ENCODE measurements at places on chromosomes 2 and 18. TPM values are rescaled to one million over a fixed set of nuclear protein-coding genes. Genes with fewer than 3 reads are reported as not detected.

DNA sequence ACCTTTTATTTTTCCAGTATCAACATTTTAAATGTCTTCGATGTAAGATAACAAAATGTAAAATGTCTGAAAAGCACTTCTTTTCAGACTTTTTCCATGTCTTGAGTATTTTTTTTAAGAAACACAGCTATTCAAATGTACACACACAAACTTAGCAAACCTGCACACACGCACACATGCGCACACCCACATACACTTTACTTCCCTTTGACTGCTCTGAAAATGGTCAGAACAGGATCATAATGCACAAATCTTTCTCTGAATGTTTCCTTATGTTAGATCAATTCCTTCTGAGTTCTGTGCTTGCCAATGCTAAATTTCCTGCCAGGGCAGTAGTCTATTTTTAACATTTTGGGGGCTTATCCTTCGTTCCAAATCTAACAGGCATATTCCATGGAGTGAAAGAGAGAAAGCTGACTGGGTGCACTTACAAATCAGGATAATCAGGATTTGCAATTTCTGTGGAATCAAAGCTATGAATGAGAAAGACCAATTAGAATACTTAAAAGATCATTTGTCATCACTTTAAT lies 136.3 kb downstream of the ZEB2 start:
- no peaks in the 10 kb centered on the region for H3K4me1 ChIP-seq
- H3K36me3 ChIP-seq, result peaks cover 30% of the 10 kb centered on the region
- no peaks in the 10 kb centered on the region for H3K27me3 ChIP-seq
- no peak overlapping the region for H3K4me3 ChIP-seq

GRCh38 chr2:174840436-174840835 lies 76.2 kb upstream of the CHRNA1 start:
- no peak overlapping the region for H3K4me3 ChIP-seq
- no peak for DNase-seq
- H3K36me3 ChIP-seq, result no peaks in the 10 kb centered on the region
- no peaks in the 10 kb centered on the region for H3K27me3 ChIP-seq
- no peak overlapping the region for H3K27ac ChIP-seq
- H3K4me1 ChIP-seq, result no peaks in the 10 kb centered on the region

DNA sequence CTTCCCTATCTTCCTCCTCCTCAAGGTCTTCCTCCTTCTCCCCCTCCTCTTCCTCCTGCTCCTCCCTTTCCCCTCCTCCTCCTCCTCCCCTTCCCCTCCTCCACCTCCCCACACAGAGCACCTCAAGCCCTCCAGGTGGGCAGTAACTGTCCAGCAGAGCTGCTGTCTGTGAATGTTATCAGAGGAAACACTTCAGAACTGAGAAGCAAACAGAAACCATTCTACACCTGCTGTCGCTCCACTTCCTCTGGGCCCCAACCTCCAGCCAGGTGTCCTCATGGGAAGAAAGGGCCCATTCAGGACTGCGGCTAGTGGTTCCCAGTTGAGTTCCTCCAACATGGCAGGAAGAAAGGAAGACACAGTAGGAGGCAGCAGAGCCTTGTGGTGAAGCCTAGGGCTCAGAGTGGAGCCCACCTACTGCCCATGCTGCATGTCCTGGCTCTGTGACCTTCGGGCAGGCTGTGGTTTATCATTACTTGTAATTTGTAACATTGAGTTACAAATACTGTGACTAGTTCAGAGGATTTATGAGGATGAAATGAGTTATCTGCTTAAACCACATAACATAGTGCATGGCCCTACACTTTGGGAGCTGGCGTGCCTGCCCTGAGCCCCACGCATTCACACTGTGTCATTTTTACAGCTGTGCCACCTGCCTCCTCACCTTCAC lies 165.9 kb upstream of the ID2 start:
- no peak for DNase-seq
- no peak overlapping the region for H3K27ac ChIP-seq
- H3K4me1 ChIP-seq, result peaks cover 2% of the 10 kb centered on the region
- no peaks in the 10 kb centered on the region for H3K36me3 ChIP-seq
- peaks cover 17% of the 10 kb centered on the region for H3K27me3 ChIP-seq

DNA sequence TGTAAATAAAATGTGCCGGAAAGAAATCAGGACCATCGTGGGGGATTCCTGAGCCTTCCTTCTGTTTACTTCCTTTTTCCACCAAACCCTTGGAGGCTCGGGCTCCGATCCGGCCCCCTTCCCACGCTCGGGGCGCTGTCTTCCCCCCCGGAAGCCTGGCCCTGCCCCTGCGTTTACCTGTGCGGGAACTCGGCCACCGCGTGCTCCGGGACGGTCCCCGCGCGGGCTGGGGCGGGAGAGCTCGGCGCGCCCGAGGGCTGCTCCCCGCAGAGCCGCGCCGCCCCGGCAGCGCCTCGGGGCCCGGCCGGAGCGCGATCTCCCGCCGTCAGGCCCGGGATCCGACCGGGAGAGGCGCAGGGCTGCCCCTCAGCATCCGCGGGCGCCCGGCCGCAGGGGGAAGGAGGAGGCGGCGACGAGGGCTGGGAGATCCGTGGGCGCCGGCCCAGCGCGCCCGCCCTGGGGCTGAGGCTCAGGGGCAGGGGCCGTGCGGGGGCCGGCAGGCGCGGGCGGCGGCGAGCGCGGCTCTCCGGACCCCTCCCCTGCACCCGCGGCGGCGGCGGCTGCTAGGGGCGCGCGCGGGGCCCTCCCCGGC lies 435 bp downstream of the ADCY3 start:
- H3K27ac ChIP-seq, result peak overlapping the region; percentile 66
- H3K27me3 ChIP-seq, result no peaks in the 10 kb centered on the region
- no peak for DNase-seq
- peaks cover 36% of the 10 kb centered on the region for H3K36me3 ChIP-seq
- peak overlapping the region; percentile 68 for H3K4me3 ChIP-seq

GRCh38 chr2:64019975-64020528 lies 824 bp upstream of the VPS54 start:
- peak overlapping the region; percentile 89 for H3K27ac ChIP-seq
- no peak for DNase-seq
- no peaks in the 10 kb centered on the region for H3K27me3 ChIP-seq
- H3K36me3 ChIP-seq, result no peaks in the 10 kb centered on the region
- H3K4me1 ChIP-seq, result peaks cover 19% of the 10 kb centered on the region
- peak overlapping the region; percentile 68 for H3K4me3 ChIP-seq

DNA sequence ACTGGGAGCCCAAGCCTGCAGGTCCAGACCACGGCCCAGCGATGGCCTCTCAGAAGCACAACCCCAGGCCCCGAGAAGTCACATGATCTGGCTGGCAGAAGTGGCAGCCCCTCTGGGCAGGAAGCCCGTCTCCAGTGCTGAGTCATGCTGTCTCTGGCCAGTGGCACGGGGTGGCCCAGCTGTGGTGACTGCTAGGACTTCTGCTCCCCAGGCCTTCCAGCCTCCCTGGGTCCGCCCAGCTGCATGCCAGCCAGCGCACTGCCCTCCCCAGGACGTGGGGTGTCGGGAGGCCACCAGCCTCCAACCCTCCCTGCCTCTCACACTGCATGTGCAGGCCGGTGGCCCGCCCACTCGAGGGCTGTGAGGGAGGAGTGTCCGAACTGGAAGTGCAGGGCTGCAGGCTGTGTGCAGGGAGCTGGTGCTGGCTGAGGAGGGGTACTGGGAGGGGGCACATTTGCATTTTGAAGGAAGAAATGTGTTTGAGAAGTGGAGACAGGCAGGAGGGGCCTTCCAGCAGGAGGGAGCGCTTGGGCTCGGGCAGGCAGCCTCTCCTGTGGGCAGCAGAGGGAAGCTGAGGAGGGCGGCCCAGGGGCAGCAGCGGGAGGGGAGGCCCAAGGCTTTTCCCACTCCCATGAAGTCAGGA lies 17.0 kb upstream of the HPCAL1 start:
- H3K4me3 ChIP-seq, result no peak overlapping the region
- H3K27ac ChIP-seq, result no peak overlapping the region
- no peak for DNase-seq
- peaks cover 33% of the 10 kb centered on the region for H3K4me1 ChIP-seq
- H3K27me3 ChIP-seq, result no peaks in the 10 kb centered on the region

GALNT3 gene
- polyA plus RNA-seq, result 0.05 TPM

PPP3R1 gene
- 24.8 TPM for polyA plus RNA-seq

GRCh38 chr2:209570194-209570593 lies 146.3 kb downstream of the MAP2 start:
- H3K4me3 ChIP-seq, result no peak overlapping the region
- H3K36me3 ChIP-seq, result no peaks in the 10 kb centered on the region
- H3K27me3 ChIP-seq, result no peaks in the 10 kb centered on the region
- H3K27ac ChIP-seq, result no peak overlapping the region

ANKRD29 gene
- polyA plus RNA-seq, result not detected

FAM237A gene
- not detected for polyA plus RNA-seq

DNA sequence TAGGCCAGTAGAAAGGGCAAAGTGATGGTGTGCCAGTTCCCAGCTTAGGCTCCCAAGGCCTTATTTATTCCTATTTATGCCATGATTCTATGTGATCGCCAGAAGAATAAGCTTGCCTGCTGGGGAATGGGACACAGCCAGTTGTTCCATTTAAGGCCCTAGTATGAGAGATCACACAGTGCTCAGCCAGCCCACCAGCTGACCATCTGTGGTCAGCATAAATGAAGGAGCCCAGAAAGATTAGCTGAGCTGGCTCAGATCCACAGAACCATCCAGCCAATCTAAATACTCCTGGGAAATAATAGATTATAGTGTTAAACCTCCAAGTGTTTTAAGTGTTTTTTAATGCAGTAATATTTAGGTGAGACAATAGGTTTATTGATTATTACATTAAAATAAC lies 12.6 kb upstream of the L3MBTL4 start:
- H3K4me3 ChIP-seq, result no peak overlapping the region
- no peak for DNase-seq
- no peaks in the 10 kb centered on the region for H3K4me1 ChIP-seq
- no peaks in the 10 kb centered on the region for H3K27me3 ChIP-seq
- no peak overlapping the region for H3K27ac ChIP-seq

SGPP2 gene
- polyA plus RNA-seq, result not detected

MERTK gene
- polyA plus RNA-seq, result 1.3 TPM

UGT1A8 gene
- not detected for polyA plus RNA-seq

DNA sequence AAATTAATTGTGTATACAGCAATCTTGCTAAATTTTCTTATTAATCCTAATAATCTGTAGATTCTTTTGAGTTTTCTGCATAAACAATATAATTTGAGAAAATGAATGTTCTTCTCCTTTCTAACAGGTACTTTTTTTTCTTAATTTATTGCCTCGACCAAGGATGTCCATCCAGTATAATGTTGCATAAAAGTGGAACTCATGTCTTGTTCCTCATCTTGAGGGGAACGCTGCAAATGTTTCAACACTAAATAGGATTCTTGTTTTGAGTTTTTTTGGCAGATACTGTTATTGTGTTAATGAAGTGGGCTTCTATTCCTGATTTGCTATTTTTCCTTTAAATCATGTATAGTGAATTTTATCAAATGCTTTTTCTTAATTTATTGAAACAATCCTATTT lies 244.4 kb upstream of the REV1 start:
- H3K36me3 ChIP-seq, result no peaks in the 10 kb centered on the region
- no peak overlapping the region for H3K4me3 ChIP-seq
- no peak for DNase-seq
- H3K27me3 ChIP-seq, result no peaks in the 10 kb centered on the region
- no peaks in the 10 kb centered on the region for H3K4me1 ChIP-seq

TGFA gene
- polyA plus RNA-seq, result not detected

DNA sequence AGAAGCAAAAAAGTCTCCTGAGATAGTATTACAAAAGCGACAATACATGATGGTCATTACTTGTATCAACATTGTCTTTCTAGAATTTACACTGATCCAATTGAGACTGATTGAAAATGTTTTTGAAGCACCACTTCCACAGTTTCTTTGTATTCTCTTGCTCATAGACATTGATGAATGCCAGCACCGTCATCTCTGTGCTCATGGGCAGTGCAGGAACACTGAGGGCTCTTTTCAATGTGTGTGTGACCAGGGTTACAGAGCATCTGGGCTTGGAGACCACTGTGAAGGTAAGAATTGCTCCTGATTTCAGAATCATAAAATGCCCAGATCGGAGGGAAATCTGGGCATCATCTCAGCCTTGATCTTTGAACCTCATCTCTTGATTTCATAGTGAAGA lies 175.1 kb upstream of the RASGRP3 start:
- no peak for DNase-seq
- no peak overlapping the region for H3K4me3 ChIP-seq
- H3K27ac ChIP-seq, result no peak overlapping the region
- H3K4me1 ChIP-seq, result peaks cover 6% of the 10 kb centered on the region
- no peaks in the 10 kb centered on the region for H3K36me3 ChIP-seq

DNA sequence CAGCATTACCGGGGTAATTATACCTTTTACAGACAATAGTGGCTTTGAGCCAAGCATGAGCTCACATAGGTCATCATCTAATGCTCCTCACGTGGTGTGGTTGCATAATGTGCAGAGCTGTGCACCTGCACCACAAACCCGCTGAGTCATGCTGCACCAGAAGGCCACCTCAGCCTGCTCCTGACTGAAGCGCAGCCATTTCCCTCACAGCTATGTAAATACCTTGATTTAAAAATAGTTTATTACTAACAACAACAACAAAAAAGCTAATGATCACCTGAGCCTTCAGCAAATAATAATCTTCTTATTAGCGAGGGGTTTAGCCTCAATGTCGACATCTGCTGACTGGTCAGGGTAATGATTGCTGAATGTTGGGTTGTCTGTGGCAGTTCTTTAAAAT lies 238.8 kb downstream of the MBD5 start:
- DNase-seq, result peak; percentile 15
- H3K27ac ChIP-seq, result no peak overlapping the region
- no peak overlapping the region for H3K4me3 ChIP-seq
- H3K27me3 ChIP-seq, result no peaks in the 10 kb centered on the region

GRCh38 chr2:20012282-20013125 lies at the start of gene MATN3:
MATN3 (minus strand) TSS chr2:20012668; CDS start chr2:20012631, 37 bp downstream.
- H3K27me3 ChIP-seq, result peaks cover 37% of the 10 kb centered on the region
- H3K4me1 ChIP-seq, result no peaks in the 10 kb centered on the region
- H3K36me3 ChIP-seq, result no peaks in the 10 kb centered on the region
- peak within 1 kb of the TSS; percentile 27 for H3K4me3 ChIP-seq
- H3K27ac ChIP-seq, result no peak within 1 kb of the TSS

GRCh38 chr2:216934151-216934550 lies 74.3 kb upstream of the TNP1 start:
- H3K4me3 ChIP-seq, result no peak overlapping the region
- no peak for DNase-seq
- no peaks in the 10 kb centered on the region for H3K36me3 ChIP-seq
- peaks cover 8% of the 10 kb centered on the region for H3K4me1 ChIP-seq
- no peak overlapping the region for H3K27ac ChIP-seq
- no peaks in the 10 kb centered on the region for H3K27me3 ChIP-seq

DNA sequence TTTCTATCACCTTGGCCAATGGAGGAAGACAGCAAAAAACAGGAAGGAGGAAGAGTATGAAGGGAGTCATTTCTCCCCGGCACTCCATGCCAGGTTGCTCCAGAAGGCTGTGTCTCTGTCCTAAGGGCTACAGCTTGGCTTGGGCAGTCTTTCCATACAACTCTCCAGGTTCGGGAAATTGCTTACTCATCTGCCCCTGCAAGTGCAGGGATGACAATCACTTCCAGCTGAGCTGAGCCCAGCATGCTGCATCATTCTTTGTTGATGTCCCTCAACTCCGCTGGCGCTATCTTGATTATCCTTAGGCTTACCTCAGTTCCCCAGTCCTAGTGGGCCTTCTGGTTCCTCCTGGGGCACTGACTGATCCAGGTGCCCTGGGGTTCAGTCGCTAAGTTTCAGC lies 86.9 kb upstream of the COPS8 start:
- H3K4me3 ChIP-seq, result no peak overlapping the region
- DNase-seq, result no peak
- H3K27ac ChIP-seq, result no peak overlapping the region
- peaks cover 5% of the 10 kb centered on the region for H3K27me3 ChIP-seq
- H3K36me3 ChIP-seq, result no peaks in the 10 kb centered on the region
- H3K4me1 ChIP-seq, result no peaks in the 10 kb centered on the region

- no peak overlapping the region for H3K27ac ChIP-seq
- no peaks in the 10 kb centered on the region for H3K4me1 ChIP-seq
- no peak for DNase-seq
- H3K36me3 ChIP-seq, result no peaks in the 10 kb centered on the region
- no peak overlapping the region for H3K4me3 ChIP-seq
Measured at GRCh38 chr2:70645733-70646419, 92.2 kb upstream of the TGFA start.

TEKT4 gene
- not detected for polyA plus RNA-seq
